ENCODE measurements at places on chromosomes 7 and 10.

DNA sequence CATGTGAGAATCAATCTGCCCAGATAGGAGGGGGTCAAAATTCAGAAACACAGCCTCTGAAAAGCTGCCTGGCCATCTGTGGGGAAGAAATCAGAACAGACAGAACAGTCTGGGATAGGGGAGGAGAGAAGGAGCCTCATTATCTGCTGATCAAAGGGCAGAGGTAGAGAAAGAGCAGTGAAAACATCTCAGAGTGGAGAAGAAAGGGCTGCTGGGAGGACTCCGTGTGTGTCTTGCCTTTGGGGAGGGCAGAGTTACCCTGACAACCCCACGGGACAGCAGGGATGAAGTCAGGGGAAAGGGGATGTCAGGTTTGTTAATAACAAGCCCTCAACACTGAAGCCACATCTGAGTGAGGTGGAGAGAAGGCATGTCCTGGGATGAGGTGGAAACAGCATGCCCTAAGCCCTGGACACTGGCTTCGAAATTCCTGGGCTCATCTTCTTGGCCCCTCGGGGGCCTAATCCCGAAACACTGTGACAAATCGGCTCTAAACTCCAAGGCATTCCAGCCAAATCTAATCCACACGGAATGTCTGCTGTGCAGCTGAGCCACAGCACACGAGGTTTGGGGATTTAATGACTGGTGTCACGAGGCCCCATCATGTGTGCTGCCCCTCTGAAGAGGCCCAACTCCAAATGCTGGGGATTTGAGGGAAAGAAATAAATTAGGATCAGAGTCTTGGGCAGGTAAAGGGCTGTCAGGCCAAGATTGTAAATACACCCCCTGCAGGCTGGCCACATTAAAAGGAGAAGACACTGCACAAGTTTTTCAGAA lies 82.8 kb upstream of the FGFR2 start:
- DNase-seq = no peak

DNA sequence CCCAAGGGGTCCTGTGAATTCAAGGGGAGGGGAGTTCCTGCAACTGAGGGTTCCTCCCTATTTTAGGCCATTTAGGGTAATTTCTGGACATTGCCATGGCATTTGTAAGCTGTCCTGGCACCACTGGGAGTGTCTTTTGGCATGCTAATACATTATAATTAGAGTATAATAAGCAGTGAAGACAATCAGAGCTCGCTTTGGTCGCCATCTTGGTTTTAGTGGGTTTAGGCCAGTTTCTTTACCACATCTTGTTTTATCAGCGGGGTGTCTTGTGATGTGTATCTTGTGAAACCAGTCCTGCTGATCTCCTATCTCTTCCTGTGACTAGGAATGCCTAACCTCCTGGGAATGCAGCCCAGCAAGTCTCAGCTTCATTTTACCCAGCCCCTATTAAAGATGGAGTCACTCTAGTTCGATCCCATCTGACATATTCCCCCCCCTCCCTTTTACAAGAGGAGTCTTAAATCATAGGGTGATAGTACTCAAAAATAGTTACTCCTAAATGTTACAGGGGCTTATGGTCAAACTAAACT lies 43.2 kb downstream of the SVOPL start:
- DNase-seq = no peak

DNA sequence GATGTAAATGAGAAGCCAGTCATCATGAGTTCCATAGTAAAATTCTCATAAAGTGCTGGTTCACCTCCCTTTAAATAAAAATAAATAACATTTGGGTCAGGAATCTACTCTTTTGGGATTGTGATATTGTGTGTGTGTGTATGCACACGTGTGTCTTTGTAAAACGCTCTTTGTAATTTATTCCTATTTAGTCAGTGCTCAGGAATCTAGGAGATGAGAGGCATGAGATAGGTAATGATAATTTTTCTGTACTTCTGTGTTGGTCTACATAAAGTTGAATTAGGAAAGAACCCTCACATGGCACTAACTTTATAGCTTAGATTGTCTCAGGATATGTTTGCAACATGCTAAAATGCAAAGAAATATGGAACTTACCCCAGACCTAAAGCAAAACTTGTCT lies 4.9 kb upstream of the CALCR start:
- DNase-seq = no peak

- DNase-seq = peak; percentile 89
Measured at GRCh38 chr7:47635091-47636080, 53.5 kb upstream of the TNS3 start.

- no peak for DNase-seq
Measured at GRCh38 chr10:95877881-95878280, 29.9 kb upstream of the CC2D2B start.

DNA sequence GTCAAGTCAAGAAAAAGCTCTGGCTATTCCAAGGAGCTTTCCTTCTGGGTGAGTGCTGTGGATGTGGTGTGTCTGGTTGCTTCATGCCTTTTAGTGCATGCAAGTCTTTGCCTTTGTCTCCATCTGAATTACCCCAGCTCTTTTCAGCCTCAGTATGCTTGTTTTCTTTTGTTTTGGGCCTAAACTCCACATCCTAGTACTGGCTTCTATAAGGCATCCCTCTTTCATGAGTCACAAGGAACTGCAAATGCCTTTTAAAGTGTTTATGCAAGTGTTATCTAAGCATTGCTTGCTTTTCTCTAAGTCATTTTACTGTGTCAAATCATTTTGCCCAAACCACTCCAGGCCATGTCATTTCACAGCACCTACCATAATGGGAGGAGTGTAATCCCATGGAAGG lies 132.1 kb downstream of the PLCE1 start:
- no peak for DNase-seq

- DNase-seq = no peak
Measured at GRCh38 chr7:41054960-41055661, 647.8 kb downstream of the INHBA start.

- DNase-seq = no peak
Measured at GRCh38 chr7:116229366-116229765, 19.0 kb downstream of the TES start.

DNA sequence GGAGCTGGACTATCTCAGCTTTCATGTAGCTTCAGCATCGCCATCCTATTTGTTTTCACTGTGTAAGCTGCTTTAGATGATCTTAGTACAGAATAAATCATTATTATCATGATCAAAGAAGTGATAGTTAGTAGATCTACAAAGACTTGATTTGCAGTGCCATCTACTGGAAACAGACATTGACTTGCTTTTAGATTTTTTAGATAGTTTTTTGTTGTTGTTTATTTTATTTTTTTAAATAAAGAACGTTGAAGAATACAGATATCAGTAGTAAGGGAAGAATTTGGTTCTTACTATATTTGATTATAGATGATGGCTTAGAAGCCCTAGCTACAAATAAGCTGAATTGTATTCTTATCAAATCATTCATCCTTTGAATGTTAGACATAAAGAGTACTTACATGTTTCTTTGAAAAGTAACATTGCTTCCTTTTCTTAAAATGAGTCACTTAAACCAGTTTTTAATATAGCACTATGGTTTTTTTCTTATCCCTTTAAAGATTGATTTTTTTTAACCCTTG lies 6.3 kb upstream of the SFMBT2 start:
- no peak for DNase-seq

GRCh38 chr10:133257489-133258065 lies 19.1 kb downstream of the ADAM8 start:
- peak; percentile 24 for DNase-seq

- no peak for DNase-seq
Measured at GRCh38 chr7:139711991-139712743, 65.6 kb downstream of the HIPK2 start.

DNA sequence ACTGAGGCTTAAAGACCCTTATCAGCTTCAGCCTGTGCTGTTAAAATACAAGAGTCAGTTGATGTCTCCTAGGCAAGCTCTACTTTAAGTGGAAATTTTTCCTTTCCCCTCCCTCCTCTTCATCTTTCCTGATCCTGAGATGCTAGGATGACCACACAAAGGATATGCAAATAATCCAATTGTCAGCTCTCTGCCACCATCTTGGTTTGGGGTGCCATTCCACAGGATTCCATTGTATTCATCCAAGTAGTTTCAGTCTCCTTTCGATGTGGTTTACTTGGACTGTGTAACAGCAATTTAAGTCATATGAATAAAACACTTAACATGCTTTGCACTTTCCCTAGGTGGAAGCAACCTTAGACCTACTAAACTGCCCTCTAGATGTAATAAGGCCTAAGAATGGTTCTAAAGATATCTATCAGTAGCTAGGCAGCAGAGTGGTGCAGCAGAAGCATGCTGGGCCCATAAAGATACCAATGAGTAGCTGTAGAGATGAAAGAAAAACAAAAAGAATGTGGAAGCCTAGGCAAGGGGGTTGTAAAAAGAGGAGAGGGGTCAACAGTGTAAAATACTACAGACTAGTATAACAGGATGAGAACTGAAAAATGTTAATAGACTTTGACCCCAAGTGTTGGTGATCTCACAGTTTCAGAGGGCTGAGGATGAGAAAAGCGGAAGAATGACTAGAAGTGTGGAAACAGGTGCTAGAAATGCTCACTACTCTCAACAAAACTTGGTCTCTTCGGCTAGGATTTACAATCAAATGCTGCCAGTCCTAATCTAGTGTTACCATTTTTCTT lies 2.4 kb upstream of the CFAP69 start:
- no peak for DNase-seq

- DNase-seq = no peak
Measured at GRCh38 chr7:159023746-159024145, 120.9 kb downstream of the VIPR2 start.

DNA sequence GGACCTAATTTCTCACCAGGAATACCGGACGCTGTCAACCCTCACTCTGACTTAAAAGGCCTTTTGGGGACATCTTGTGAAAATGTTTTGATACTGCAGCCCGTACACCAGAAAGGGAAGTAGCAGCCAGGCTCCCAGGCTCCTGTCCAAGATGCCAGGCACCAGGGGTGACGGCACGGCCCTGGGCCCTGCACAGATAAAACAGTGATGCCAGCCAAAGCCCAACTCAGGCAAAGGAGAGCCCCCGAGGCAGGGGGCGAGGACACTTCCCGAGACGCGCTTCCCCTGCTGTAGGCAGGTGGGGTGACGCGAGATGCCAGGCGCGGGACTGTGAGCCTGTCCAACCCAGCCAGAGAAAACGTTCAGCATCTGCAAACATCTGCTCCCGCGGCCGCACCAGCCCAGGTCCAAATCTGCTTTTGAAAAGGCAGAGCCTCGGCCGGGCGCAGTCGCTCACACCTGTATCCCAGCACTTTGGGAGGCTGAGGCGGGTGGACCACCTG lies 15.7 kb downstream of the ZFAND2A start:
- DNase-seq = peak; percentile 33

DNA sequence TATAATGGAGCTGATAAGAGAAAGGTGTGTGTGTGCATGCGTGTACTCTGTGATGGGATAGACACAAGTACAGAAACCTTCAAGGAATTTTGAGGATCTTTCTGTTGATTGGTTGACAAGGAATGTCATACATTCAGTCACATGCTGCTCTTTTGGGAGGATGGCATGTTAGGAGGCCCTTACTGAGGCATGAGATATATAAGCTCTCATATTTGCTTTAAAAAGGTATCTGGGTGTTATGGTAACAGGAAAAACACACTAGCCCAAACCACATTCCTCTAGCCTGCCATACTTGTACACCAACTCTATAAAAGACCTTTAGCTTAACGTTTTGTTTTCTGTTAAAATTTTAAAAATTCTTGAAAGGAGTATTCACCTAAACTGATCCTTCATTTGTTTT lies 72.5 kb upstream of the EGFR start:
- no peak for DNase-seq

DNA sequence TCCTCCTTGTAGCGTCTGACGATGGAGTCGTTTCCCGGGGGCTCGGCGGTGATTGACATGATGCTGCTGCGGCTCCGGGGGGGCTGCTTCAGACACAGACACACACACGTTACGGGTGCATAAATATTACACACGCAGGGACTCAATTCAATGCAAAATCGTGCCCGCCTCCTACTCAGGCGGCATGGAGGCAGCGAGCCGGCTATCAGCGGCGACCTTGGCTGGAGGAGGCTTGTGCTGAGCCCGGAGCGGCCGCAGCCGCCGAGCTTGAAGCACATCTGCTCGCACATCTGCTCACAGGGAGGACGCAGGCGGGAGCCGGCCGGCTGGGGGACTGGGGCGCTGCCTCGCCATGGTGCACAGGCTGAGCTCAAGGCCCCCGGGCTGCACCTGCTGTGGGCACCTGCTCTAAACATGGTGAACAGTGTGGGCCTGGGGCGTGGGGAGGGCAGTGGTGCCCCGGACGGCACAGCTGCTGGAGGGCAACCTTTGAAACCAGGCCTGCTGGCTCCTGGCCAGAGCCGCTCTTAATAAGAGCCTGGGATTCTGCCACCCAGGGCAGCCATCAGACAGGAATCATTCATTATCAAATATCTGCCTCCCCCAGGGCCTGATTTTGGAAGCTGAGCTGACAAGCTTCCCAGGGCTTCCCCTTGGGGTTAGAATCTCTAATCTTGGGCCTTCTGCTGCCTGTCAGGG lies 84.7 kb upstream of the GNA12 start:
- peak; percentile 85 for DNase-seq

DNA sequence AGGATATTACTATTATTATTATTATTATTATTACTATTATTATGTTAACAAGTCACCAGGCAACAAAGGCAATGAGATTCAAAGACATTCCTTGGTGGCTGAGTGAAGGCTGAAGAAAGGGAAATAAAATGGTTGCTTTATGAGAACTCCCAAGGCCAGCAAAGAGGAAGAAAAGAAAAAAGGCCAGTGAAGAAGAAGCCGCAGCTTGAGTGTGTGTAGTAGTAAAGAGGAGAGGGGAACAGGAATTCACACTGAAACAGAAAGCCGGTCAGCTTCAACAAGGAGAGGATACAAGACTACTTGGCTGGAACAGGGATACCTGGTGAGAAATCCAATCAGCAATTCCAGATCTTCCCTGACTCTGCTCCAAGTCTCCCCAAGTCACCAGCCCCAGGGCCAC lies 42.4 kb downstream of the PLXNA4 start:
- no peak for DNase-seq

DNA sequence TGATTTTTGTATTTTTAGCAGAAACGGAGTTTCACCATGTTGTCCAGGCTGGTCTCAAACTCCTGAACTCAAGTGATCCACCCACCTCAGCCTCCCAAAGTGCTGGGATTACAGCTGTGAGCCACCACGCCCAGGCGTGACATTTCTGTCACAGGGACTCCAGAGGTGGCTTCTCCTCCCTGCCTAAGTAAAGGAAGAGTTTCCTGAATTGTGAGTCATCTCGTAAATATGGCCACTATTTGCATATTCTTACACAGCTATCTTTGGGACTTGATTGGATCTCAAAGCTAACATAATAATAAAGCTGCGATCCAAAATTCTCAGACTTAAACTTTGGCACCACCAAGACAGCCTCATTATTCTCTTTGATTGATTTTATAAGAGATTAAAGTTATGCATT lies 50.1 kb downstream of the ADARB2 start:
- DNase-seq = no peak

GRCh38 chr7:155524018-155524556 lies 22.3 kb downstream of the CNPY1 start:
- DNase-seq = no peak

DNA sequence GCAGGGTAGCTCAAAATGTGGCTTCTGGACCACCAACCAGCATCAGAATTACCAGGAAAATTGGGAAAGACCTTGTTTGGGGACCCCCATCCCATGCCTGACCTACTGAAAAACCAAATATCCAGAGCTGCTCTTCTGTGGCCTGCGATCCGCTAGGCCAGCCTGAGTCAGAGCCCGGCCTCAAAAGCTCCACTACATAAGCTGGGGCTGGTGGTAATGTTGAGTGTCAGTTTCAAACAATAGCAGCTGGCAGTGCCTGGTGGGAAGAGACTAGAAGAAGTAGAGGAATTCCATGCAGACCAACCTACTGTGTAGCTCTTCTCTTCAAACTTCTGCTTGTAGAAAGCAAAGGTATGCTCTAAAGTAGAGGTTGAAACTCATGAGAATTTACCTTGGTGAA lies 52.0 kb downstream of the KLRG2 start:
- no peak for DNase-seq
